ENCODE measurements at places on chromosomes 2 and 18.

DNA sequence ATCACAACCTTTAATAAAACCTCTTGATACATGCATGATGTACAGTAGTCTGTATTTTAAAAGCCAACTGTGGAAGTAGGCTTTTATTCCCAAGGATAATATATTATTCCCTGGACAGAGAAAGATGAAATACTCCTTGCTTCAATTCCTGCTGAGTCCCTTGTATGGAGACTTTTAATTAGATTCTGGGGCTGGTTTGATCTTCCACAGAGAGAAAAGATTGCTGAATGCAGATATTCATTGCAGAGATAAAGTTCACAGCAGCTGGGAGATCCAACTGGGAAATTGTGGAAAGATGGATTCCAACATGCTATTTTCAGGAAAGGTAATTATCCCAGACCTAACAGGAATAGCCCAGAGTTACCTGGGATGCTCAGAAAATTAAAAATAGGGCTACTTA is 607.0 kb upstream of the HS6ST1 start:
- no peak for DNase-seq

DNA sequence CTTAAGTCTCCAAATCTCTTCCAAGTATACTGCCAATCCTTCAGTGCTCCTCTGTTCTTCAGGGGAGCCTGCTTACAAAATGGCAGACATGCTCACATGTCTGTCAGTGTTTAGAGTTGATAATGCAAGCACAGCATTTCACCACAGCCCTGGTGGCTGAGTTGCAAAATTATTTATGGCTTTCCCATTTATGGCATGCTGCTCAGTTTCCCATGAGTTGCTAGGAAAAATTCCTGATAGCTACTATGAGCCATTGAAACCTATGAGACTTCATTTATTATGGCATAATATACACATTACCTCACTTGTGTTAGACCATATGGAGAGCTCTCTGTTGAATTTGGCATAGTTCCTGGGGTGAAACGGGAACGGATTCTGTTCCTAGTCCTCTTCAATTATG is 448.7 kb upstream of the TCF4 start:
- DNase-seq, result no peak

GRCh38 chr2:151796774-151797173 is 31.4 kb downstream of the ARL5A start:
- DNase-seq, result no peak

DNA sequence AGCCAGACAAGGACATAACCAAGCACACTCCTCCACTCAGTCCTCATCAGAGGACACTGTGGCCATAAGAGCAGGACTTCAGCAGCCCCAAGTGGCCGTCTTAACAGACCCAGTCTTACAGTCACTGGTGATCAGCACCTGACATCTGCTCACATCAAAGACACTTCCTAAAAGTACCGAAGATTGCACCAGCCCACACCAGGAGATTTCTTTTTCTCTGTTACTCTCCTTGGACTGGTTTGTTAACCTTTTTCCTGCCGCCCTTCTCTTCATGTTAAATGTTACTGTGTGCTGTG is 44.1 kb downstream of the MRPS5 start:
- DNase-seq, result peak; percentile 16

- peak; percentile 18 for DNase-seq
These were observed 166.7 kb upstream of the ZNF521 start for GRCh38 chr18:25518716-25519053.

- DNase-seq, result no peak
These were observed 67.2 kb downstream of the MCFD2 start for GRCh38 chr2:46848447-46848846.

DNA sequence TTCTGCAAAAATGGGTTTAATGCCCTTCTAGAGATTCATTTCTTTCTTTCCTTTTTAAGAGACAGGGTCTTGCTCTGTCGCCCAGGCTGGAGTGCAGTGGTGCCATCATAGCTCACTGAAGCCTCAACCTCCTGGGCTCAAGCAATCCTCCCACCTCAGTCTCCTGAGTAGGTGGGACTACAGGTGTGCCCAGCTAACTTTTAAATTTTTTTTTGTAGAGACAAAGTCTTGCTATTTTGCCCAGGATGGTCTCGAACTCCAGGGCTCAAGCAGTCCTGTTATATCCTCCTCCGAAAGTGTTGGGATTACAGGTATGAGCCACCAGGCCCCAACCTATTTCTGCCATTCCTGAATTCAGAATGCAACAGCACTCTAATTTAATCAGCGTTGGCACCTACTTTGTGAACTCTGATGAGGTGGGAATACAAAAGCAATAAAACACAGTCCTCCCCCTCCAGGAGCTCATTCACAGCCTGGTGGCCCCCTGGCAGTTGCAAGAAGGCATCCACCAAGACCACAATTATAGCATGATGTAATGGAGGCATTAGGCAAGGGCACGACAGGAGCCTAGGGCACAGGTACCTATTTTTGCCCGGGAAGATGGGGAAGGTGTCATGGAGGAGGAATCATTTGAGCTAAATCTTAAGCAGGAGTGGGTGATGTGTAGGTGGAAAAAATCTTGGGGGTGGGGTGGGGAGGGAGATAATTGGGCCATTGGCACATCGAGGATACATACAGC is 5.1 kb downstream of the RHOB start:
- DNase-seq, result no peak

DNA sequence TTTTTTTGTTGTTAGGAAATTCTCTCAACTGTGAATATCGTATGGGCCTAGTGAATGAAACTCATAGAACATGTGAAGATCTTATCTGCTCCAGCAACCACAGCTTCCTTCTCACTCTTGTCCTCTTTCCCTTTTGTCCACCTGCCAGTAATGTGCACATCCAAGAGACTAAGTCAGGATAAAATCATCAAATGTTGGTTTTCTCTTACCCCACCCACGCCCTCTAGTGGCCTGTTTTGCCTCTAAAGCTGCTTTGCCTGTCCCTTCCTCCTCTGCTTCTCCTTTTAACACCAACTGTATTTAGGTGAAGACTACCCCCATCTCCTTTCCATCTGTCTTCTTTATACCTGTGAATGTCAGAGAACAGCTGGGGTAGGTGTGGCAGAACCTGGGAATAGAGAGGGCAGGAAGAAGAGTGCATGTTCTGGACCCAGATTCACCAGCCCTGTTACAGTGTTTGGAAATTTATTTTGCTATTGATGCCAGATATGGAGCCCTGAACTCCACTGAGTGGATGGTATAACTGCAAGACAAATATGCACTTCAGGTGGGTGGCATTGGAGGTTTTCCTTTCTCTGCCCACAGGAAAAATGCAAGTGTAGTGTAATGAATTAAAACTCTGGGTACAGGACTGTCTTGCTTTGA is 8.4 kb upstream of the MGAT5 start:
- DNase-seq, result no peak

DNA sequence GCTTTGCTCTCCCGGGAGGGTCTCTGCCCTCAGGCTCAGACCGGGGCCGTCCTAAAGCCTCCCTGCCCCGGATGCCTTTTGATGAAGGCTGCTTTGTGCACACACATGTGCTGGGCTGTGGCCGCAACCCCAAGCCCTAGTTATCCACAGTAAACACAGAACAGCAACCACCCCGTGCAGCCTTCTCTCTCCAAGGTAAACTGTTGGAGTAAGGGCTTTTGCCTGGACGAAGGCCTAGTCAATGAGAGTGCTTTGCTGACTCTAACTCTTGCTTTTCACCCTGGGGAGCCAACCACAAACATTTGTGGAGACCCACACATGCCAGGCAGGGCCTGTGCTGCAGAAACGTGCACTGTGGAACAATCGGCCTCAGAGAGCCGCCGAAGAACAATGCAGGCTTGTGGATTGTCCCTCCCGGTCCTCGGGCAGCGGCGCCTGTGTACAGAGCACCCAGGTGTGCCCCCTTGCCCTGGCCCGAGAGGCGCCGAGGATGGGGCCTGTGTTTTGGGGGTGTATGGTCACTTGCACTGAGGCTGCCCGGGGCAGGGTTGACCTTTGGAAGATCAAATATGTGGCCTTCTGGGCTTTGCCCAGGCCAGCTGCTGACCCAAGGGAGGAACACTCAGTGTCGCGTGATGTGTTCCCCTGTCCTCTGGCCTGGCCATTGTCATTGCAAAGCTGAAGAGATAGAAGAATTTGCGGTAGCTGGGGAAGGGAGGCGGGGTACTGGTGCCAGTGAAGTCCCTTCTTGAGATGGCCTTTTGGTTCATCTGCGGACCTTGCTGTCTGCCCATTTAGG is 37.0 kb downstream of the CTIF start:
- no peak for DNase-seq

DNA sequence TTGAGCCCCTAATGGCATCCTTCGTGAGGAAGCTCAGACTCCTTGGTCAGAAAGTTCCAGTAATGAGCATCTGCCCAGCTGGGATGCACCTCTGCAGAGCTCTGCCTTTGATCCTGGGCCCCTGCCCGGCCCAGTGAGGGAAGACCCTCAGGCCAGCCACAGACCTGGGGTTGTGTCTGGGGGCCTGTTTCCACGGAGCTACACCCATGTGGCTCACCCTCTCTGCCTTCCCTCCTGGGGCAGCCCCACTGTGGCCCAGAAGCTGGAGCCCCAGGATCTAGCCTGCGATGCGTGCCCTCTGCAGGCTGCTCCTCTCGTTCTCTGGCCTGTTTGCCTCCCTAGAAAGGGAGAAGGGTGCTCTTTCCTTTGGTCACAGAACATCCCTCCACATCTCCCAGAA is 9.8 kb downstream of the KCNF1 start:
- no peak for DNase-seq

DNA sequence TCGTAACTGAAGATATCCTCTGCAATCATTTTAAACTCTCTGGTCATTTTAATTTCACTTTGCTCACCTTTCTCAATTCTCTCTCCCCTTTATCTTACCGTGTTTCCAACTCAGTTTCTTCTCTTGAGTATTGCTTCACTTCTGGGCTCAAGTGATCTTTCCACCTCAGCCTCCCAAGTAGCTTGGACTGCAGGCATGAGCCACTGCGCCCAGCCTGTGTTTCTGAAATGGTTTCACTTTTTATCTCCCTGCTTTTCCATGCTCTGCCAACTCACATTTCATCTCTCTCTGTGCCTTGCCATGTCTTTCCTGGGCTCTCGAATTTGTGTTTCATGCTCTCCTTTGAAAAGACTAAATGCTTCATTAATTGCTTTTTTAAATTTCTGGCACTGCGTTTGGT is 30.5 kb upstream of the TMEM131 start:
- DNase-seq, result no peak
